Vagina (tissue), 2 donors: ENCODE measurements at places on chromosomes 3 and 15.

DNA sequence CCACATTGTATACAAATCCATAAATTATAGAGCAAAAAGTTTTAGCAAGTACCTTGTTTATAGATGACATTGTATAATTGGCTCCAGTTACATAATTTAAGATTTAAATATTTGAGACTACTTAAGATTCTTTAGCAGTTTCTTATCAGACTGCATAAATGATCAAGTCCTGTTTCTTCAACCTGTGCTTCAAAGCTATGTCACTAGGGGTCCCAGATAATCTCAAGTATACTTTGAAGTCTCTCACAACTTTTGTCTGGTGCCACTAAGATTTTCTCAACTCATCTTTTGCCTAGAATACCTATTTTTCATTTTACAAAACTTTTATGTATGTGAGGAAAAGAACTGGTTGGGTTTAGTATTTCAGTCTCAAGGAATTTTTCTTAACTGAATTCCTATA lies 205.5 kb downstream of the STAG1 start:
- no peaks in the 10 kb centered on the region for H3K36me3 ChIP-seq
- H3K4me1 ChIP-seq, result no peaks in the 10 kb centered on the region
- no peak overlapping the region for H3K4me3 ChIP-seq
- no peak overlapping the region for H3K27ac ChIP-seq

GRCh38 chr3:69309814-69310213 lies 76.1 kb downstream of the FRMD4B start:
- no peaks in the 10 kb centered on the region for H3K36me3 ChIP-seq
- DNase-seq, result no peak
- H3K27me3 ChIP-seq, result no peaks in the 10 kb centered on the region
- no peak overlapping the region for H3K4me3 ChIP-seq

DNA sequence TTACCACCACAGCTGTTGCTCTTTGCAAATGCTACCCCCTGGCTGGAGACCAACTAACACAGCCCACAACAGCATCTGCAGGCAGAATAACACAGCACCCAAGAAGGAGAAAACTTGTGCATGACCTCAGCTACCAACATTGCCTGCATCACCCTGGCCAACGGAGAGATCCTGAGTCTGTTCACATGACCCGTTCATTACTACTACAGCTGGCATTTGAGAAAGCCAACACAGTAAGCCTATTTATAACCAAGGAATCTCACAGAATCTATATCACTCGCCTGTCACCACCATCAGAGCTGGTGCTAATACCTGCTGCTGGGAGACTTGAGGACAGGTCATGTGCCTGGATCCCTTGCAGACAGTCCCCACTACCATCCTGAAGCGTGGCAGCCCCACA lies 215.2 kb downstream of the POLQ start:
- DNase-seq, result no peak
- H3K27me3 ChIP-seq, result no peaks in the 10 kb centered on the region
- no peaks in the 10 kb centered on the region for H3K4me1 ChIP-seq
- no peak overlapping the region for H3K27ac ChIP-seq
- H3K36me3 ChIP-seq, result no peaks in the 10 kb centered on the region
- no peak overlapping the region for H3K4me3 ChIP-seq

DNA sequence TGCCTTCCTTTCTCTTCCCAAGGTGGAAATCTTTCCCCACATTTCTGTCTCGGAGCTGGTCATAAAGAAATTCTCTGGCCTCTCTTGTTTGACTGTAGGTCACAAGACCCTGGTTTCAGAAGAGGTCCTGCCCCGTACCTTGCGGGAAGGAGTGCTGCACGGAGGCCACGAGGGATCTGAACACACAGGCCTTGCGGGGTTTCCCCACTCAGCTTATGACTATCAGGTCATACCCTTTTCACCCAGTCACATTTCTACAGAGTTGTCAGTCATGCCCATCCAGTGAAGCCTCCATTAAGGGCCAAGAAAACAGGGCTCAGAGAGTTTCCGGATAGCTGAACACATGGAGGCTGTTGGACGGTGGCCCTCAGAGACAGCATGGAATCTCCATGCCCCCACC lies 54.7 kb upstream of the ATP13A3 start:
- H3K4me3 ChIP-seq, result no peak overlapping the region
- no peaks in the 10 kb centered on the region for H3K36me3 ChIP-seq
- DNase-seq, result no peak
- H3K27ac ChIP-seq, result no peak overlapping the region
- no peaks in the 10 kb centered on the region for H3K27me3 ChIP-seq

DNA sequence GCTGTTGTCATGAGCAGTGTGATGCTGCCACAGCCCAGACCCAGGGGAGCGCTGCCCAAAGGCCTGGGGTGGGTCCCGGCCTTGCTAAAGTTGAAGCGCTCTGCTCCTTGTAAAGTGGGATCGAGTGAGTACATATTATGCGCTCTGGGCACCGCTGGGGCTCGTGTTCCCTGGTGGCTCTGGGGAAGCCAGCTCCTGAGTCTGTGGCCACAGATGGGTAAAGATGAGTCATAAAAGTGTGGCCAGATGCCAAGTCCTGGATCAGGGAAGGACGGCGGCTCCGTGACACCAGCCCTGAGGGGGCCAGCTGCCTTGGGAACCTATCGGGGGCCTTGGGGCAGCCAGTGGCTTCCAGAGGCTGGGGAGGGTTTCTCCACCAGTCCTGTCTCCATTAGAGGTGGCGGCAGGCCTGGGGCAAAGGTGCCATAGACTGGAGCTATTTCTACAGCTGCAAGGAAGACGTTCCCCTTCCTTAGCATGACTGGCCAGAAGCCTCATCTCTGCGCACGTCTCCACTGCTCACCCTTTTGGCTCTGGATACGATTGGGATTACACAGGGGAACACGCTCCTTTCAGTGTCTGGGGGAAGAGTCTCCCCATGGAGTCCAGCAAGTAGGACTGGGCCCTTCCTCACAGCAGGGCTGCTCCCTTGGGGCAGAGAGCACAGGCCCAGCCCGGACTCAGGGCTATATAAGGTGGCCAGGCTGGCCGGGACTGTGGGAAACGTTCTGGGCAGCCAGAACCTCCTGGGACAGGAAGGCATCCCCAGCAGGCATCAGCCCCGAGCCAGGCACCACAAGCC lies 1.2 kb upstream of the ITIH4 start:
- peak overlapping the region; percentile 47 for H3K27ac ChIP-seq
- no peak overlapping the region for H3K4me3 ChIP-seq
- H3K36me3 ChIP-seq, result no peaks in the 10 kb centered on the region
- H3K4me1 ChIP-seq, result peaks cover 30% of the 10 kb centered on the region
- no peaks in the 10 kb centered on the region for H3K27me3 ChIP-seq
- DNase-seq, result no peak
